ENCODE measurements at places on chromosomes 5 and 9.

- DNase-seq, result no peak
Measured at GRCh38 chr5:90353254-90353653, 56.3 kb downstream of the CETN3 start.

DNA sequence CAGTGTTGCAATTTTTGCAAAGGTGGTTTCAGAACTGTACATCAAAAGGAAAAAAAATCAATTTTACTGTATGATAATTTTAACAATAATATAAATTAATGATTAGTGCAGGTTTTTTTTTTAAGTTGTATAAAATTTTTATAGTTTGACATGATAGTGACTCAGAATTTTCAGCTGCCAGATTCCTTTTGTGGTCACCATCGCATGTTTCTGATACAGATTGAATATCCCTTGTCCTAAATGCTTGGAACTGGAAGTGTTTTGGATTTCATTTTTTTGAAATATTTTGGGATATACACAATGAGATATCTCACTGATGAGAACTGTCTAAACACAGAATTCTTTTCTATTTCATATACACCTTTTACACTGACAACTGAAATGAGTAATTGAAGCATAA, 361.3 kb downstream of the RAB3C start:
- no peak for DNase-seq

DNA sequence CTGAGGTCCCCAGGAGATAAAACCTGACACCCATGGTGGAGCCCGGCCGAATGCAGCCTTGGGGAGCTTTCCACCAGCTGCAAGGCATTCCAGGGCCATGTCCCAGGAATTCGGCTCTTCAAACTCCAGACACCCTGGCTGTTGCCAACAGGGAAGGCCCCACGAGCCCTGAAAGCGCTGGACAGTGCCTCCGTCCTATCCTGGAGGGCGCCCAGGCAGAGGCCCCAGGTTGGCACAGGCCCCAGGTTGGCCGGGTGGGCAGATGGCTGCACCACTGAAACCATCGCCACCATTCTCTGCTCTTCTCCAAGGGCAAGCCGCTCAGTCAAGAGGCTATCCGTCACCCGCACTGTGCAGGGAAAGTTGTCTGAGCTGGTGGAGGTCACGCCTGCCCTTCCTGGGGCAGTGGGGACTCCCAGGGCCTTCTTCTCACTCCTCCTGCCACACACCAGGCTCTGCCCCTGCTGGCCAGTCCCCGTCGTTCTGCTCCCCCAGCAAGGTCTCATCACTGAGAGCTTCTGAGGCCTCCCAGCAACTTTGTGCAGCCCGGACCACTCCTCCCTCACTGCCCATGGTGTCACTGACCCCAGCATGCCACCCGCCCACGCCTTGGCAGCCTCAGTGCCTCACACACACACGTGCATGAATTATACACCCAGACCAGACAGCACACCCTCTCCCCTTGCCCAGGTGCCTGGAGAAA, 21.2 kb downstream of the SLC6A3 start:
- no peak for DNase-seq

DNA sequence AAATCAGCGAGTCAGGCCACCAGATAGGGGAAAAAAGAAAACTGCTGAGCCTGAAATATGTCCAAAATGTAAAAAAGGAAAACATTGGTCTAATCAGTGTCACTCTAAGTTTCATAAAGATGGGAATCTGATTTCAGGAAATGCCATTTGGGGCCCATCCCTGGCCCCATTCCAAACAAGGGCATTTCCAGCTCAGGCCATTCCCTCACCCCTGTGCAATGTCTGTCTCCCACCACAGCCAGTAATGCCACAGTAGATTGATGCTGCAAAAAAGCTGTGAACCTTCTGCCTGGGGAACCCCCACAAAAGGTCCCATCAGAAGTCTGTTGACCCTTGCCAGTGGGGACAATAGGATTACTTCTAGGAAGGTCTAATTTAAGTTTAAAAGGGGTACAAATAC, 199.6 kb downstream of the YTHDC2 start:
- no peak for DNase-seq

DNA sequence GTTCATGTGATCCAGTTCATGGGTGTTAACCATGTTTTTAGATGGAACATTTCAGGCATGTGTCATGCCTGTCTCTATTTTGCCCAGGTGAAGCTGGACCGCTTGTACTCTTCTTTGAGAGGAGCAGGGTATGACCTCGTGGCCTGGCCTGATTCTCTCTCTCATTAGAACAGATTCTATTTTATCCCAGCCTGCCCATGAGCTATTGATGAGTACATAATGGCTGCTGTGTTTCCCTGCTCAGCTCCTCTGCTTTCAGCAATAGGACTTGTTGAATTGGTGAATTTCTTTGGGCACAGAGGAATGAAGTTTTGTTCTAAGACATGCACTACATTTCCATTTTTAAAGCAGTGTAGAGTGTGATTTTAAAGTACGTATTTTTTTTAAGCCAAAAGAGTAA, 86.2 kb downstream of the HACD4 start:
- no peak for DNase-seq

DNA sequence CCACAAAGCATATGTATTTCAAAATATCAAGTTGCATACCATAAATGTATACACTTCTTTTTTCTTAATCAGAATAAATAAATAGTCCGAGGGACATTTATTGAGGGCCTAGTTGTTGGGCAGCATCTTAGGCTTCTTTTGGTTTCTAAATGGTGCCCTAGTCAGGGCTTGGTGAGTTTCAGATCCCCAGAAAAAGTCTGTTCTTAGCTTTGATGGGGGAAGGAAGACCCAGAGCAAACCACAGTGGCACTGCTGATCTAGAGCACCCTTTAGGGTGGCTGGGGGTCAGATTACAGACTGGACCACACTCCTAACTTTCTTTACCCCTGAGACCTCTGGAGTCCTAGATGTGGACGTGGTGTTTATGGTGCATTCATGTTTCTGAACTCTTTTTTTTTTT, 97.8 kb downstream of the C9orf152 start:
- DNase-seq, result no peak

- DNase-seq, result no peak
Measured at GRCh38 chr5:95995962-95996489, 34.4 kb upstream of the ELL2 start.

- DNase-seq, result no peak
Measured at GRCh38 chr5:912280-913091, 19.8 kb downstream of the TRIP13 start.

- DNase-seq, result no peak
Measured at GRCh38 chr5:127022846-127023245, 7.5 kb downstream of the MARCHF3 start.

GRCh38 chr9:27367175-27367798, 70.3 kb upstream of the EQTN start:
- DNase-seq, result no peak

GRCh38 chr5:19891658-19892057, 96.3 kb downstream of the CDH18 start:
- DNase-seq, result no peak

DNA sequence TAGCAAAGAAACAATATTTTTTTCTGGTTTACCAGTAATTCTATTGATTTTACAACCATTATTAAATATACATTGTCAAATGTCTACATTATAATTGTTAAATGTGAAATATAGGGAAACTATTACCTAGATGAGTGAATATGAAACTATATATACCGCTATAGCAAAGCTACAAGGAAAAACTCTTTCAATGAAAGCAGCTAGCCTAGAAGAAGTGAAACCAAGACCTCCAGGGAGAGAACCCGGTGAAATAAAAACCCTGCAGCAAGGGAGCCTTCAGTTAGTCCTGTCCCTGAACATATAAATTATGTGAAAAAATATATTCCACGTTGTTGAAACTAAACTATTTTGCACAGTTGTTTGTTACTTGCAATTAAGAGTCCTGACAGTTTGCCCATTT, 913.1 kb downstream of the EFNA5 start:
- no peak for DNase-seq

GRCh38 chr5:133325864-133326263, 274.1 kb downstream of the HSPA4 start:
- DNase-seq, result no peak

DNA sequence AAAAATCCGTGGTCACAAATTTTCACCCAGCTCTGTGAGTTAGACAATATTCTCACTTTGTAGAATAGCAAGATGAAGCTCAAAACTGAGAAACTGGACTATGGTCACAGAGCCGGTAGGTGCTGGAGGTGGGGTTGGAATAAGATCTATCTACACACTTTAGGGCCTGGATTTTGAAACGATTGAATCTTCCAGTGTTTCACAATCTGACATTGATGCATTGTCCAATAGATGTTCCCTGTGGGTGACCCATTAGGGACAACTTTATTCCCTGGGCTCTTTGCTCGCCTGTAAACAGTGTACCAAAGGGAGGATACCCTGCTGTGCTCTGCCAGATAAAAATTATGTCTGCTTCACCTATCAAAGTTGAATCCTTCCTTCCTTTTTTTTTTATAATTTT, 145.4 kb upstream of the MPDZ start:
- DNase-seq, result no peak

DNA sequence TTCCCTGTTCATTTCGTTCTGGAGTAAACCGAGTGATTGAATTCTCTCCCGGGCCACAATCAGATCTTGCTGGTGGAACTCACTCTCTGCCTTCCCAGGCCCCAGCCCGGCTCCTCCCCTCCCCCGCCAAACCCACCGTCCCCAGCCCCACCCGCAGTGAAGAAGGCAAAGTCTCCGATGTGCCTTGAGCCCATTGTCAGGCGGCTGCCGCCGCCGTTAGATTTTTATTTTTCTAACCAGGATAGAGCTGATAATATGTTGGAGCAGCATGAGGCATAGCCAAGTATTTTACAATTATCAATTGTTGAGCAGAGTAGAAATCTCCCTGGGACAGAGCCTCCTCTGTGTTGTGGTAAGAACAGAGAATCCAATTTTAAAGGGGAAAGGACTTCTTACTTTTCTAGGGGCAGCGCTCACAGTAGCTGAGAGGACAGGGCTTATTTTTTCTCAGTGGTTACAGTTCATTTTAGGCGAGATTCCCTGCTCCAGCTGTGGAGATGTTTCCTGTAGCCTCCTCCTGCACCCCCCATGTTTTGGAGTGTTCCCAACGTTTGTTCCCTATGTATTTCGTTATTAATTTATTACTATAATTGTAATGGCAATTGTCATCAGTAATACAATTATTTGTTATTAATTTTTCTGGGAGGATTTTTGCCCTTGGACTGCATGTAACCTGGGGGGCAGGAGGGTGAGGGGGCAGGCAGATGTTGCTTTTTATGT, 1.3 kb downstream of the PSAT1 start:
- DNase-seq, result no peak

DNA sequence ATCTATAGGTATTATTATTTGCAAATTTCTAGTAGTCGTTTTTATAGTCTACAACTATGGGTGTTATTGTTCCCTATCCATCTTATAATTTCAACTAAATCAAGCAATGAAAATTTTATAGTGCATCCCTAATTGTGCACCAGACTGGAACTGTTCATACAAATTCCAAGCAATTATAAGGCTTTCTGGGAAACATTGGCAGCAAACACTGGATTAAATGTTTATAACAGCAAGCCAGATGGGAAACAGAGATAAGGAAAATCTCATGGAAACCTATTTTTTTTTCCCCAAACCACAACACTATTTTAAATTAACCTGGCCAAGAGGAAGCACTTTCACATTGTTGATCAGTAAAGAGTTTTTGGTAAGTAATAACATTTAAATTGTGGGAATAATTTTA, 524.3 kb downstream of the RASEF start:
- DNase-seq, result no peak

DNA sequence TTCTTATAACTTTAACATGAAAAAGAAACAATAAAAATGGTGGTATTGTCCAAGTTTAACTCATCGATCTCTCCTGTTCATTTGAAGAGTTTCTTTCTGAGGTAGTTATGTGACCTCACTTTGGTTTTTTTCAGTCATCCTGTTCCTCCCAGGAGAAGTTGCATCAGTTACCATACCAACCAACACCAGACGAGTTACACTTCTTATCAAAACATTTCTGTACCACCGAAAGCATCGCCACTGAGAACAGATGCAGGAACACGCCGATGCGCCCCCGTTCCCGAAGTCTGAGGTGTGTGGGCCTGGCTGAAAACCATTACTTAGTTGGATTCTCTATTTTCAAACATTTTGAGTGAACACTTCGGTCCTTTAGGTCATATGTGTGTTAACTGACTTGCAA, 96.3 kb downstream of the CD180 start:
- DNase-seq, result no peak

DNA sequence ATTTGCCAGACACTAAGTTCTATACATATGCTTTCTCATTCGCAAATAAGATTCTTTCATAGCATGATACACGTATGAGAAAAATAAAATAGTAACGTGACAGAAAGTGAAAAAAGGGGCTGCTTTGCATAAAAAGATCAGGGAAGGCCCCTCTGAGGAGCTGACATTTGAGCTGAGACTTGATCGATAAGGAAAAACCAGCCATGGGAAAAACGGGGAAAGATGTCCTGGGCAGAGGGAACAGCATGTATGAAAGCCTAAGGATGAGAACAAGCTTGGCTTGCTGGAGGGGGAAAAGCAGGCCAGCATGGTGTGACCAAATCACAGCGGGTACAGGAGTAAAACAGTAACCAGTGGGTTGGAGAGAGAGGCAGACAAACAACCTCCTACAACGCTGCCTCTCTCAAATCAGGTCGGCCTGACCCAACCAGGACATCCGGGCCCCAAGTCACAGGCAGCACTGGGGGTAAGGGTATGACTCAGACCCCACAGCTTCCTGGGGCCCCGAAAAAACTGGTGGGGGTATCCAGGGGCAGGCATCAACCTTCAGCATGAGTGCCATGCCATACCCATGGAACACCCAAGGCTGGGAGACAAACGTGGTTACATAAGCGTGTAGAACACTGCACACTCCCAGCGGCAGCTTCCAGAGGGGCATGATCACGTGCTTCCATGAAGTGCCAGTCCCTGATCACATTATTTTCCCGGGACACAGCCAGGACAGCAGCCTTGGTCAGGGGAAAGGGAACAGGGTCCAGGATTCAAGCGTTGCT, 2.2 kb downstream of the TNIP1 start:
- DNase-seq, result no peak

DNA sequence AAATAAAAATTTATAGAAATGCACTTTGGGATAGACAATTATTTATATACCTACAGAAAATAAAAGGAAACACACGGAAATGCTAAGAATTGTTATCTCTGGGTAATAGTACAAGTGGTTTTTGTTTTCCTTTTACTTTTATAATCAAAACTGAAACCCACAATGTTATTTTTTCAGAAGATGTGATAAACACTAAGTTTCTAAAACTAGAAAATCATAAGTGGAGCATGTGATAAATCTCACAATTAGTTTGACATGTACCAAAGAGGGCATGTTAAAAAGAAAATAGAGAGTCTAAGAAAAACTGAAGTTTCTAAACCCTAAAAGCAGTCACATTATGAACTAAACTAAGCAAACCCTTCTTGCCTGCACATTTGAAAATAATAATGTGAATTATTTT, 61.1 kb downstream of the OXCT1 start:
- no peak for DNase-seq

All from esophagus muscularis mucosa (tissue), 4 donors.